ENCODE measurements at places on chromosomes 6 and 20.

DNA sequence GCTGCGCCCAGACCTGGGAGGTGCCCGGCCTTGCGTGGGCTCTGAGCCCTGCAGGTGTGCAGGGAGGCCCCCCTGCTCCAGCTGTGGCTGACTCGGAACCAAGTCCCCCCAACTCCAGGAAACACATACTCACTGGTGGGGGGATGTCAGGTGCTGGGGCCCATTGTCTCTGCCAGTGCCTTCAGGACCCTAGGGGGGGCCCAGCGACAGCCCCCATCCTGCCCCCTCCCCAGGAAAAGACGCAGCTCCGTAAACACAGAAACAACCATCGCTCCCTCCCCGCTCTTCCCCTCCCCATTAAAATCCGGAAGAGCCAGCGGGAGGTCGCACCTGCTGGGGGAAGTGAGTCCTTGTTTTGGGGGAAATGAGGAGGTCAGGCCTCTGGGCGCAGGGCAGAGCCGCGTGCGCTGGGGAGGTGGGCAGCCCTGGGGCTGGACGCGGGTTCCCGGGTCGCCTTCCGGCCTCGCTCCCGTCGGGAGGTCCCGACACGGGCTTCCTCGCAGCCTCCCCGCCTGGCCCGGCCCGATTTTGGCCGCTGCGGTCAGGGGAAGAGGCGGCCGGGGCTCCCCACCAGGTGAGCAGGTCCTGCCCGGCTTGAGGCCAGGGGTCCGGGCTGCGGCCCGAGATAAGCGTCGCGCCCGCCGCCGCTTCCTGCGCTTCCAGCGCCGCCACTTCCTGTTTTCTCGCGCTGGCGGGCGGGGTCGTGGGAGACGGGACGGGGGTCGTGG lies 6.2 kb downstream of the C20orf204 start:
- no peak for DNase-seq

GRCh38 chr6:31769684-31770371 lies 7.3 kb downstream of the VWA7 start:
- peak; percentile 83 for DNase-seq

GRCh38 chr6:163711615-163712565 lies 297.4 kb downstream of the QKI start:
- DNase-seq: peak; percentile 6

DNA sequence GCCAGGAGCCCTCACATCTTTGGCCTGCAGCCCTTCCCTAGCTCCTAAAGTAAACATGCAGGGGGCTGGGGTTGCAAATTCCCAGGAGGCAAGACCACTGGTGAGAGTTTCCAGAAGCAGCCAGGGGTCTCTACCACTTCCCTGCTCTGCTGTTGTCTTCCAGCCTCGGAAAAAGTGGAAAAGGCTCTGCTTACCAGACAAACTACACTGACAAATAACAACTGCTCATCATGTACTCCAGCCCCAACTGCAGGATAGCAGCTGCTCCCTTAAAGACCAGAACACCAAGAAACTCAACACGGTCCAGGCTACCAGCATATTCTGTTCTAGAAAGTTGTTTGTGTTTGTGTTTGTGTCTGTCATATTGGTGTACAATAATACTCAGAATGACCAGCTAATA lies 187.5 kb upstream of the MARCKS start:
- DNase-seq: no peak

GRCh38 chr6:38086346-38086745 lies 266.8 kb downstream of the ZFAND3 start:
- DNase-seq: no peak

DNA sequence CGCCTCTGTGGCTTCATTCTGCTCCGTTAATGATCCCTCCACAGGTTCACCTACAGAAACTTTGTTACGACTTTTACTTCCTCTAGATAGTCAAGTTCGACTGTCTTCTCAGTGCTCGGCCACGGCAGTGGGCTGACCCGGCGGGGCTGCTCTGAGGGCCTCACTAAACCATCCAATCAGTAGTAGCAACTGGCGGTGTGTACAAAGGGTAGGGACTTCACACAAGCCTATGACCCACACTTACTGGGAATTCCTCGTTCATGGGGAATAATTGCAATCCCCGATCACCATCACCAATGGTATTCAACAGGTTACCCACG lies 1959.2 kb upstream of the DEFB115 start:
- DNase-seq: no peak

DNA sequence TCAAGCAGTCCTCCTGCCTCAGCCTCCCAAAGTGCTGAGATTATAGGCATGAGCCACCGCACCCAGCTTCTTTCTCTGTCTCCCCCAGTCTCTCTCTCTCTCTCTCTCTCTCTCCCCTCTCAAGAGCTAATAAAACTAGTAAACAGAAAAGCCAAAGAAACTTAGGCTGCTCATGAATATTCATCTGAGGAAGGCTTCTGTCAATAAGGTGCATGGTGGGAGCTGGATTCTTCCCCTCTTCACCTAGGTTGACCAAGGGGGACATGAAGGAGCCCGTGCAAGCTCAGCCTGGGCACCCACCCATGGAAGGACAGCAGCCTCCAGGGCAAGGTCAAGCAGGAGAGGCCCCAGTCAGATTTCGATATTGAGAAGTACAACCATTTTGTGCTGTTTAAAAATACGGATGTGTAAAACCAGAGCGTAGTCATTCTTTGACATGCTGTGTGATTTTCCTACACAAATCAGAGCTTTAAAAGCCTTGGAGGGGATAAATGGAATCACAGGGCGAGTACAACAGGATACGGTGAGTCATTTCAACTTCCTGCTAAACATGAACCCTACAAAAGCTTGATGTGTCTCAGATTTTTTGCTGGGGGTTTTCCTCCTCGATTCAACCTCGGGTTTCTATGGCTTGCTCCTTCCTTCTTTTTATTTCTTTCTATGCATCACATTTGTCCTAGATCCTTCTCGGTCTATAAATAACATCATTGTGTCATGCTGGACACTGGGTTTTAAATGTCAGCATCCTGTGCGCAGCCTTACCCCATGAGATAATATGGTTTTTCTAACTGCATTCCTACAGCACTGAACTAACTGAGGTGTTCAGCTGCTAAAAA lies 368.9 kb upstream of the JARID2 start:
- DNase-seq: peak; percentile 57

DNA sequence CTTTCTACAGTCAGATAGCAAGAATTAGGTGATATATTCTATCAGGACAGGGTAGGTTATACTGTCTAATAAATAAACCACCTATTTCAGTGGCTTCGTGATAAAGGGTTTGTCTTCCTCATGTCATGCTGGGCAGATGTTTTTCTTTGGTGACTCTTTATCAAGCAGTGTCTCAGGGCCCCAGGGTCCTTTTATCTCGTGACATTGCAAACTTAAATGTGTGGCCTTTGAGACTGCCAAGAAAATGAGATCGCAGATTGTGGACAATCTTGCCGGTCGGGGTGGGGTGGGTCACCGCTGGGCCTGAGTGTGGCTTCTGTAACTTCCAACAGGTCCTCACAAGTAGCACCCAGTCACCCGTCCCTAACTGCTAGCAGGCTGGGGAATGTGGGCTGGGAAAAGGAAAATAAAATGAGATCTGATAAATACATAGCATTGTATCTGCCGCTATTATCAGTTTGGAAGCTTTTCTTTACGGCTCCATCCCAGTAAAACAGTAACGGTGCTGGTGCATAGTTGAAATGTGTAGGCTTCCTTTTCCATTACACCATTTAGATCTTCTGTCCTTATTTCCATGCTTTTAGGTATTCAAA lies 50.5 kb upstream of the BMP6 start:
- DNase-seq: no peak

All from CD4-positive, alpha-beta T cell treated with Interleukin-1 beta for 1 hour (primary cell).